ENCODE measurements at places on chromosomes 6 and 20.

GRCh38 chr6:80364149-80364548, 257.7 kb downstream of the BCKDHB start:
- no peak for DNase-seq

GRCh38 chr6:45743028-45743615, 272.5 kb downstream of the CLIC5 start:
- DNase-seq = no peak

GRCh38 chr6:132902901-132903300, 88.5 kb downstream of the RPS12 start:
- DNase-seq = no peak

DNA sequence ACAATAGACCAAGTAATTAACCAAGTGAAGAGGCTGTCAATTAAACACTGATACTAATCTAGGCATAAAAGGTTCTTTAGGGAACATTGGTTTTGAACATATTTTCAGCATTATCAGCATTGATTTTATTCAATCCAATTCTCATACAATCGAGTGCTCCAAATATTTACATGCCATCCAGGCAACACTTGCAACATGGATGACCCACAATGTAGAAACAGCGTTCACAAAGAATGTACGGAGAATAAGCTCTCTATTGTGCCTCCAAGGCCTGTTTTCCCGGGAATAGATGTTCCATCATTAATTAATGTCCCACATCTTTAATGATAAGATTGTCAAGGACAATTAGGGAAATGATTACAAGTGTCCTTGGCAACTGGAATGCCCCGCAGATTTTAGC, 117.4 kb downstream of the RFX6 start:
- no peak for DNase-seq

DNA sequence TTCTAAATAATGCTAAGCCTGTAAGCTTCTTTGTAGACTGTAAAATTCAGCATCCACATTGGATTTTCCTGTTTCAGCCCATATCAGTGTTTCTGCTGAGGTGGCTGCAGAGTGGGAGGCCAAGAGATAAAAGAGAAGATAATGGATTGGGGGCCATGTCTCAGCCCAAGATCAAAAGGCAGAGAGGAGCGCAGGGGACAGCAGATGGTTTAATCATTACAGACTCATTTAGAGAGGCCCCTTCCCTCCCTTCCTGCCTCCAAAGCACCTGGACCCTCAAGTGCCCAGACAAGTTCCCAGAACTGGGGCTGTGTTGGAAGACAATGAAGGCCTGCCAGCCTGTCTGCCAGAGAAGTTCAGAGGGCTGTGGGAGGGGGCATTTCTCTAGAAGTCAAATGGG, 20.4 kb upstream of the CTNNBL1 start:
- DNase-seq = no peak

DNA sequence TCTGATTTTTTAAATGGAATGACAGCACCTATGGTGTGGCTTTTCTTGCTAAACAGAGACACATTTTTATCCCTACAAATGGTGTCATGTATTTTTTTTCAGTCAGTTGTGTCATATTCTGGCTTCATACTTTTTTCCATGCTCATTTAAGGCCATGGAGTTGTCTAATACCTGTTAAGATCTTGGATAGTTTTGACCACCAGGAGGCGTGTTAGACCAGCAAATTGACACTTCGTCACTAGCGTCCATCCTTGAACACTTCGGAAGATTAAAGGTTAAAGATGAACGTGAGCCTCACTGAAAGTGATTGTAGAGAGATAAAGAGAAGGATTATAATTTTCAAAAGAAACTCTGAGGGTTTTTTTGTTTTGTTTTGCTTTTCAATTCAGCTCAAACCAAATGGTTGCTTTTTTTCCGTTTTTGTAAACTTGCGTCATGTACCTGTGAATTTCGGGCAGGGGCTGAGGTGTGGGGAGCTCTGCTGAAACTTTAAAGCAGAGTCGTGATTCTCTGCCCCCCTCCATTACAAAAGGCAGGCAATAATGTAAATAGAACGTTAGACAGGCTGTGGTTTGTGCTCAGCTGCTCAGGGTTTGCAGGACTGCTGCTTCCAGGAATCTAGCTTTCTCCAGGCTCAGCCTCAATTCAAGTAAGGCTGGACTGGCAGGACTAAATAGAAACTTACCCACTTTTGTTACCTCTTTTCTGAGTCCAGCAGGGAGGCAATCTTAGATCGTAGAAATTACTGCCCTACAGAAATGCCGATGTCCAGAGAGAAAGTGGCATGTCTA, 245.1 kb downstream of the FOXA2 start:
- DNase-seq = peak; percentile 70

- no peak for DNase-seq
Measured at GRCh38 chr20:18624948-18625347, 37.1 kb downstream of the DTD1 start.

- no peak for DNase-seq
Measured at GRCh38 chr20:57965441-57965840, 255.6 kb upstream of the PMEPA1 start.

GRCh38 chr6:157162766-157163433, 160.4 kb downstream of the TMEM242 start:
- DNase-seq = no peak

DNA sequence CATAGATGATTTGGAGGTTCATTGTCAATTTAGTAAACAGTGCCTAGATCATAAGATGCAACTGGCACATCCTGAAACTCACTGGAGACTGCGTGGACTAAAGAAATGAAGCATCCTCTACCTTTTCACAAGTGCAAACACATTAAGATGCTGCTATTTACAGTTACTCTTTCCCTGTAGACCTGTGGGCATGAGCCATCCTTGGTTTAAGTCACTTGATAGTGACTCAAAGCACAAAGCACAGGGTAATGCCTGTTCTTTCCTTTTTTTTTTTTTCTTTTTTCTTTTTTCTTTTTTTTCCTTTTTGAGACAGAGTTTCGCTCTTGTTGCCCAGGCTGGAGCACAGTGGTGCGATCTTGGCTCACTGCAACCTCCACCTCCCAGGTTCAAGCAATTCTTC, 10.0 kb upstream of the HLA-DQA1 start:
- DNase-seq = no peak

GRCh38 chr6:76418560-76419223, 346.2 kb upstream of the IMPG1 start:
- no peak for DNase-seq

GRCh38 chr6:24915641-24916040, 20.1 kb downstream of the RIPOR2 start:
- DNase-seq = no peak

- no peak for DNase-seq
Measured at GRCh38 chr6:36312854-36313648, 23.6 kb downstream of the BNIP5 start.

DNA sequence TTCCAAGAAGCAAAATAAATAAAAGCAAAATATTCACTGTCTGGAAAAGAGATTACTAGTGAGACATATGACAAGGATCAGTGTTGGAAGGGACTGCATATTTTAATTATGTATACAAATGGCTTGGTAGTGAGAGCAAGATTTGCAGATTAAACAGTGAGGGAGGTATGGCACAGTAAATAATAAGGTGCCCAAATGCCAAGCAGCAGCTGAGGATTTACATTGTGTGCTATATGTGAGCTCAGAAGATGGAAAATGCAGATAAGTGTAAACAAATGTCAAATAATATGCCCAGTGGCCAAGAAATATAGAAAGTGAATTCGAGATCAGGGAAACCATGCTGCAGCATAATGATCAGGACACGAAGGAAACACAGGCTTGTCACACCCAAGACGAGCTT, 173.8 kb upstream of the NRSN1 start:
- no peak for DNase-seq

DNA sequence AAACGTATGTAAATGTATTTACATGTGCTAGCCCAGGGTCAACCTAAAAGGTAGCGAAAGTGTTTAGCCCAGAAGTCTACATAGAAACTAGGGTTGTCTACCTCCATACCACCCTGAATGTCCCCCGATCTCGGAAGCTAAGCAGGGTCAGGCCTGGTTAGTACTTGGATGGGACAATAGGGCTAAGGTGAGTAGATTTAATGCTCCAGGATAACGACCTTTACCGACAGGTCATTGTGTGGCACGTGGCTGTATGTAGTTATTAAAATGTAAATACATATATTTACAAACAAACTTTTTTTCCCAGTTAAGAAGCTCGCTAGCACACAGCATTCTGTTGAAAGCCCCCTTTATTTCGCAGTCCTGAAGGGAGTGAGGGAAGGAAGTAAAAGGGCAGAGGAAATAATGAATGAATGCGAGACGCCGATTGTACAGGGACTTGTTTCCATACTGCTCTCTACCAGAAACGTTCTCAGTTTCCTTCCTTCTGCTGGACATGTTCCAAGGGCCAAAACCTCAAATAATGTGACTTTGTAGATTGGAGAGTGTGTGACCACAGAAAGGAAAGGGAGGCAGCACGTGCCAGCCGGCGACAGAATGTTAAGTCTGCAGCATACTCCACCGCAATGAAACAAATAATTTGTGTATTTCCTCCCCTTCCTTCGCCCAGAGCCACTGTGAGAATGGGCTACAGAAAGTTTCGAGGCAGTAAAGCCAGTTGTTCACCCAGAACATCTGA, 612 bp downstream of the ADAT2 start:
- peak; percentile 54 for DNase-seq

- DNase-seq = no peak
Measured at GRCh38 chr6:49454787-49455709, 8.0 kb downstream of the MMUT start.

GRCh38 chr6:36724514-36725390, 27.1 kb downstream of the RAB44 start:
- peak; percentile 58 for DNase-seq

- DNase-seq = no peak
Measured at GRCh38 chr20:15642109-15642508, 931.1 kb downstream of the KIF16B start.

GRCh38 chr6:15996030-15996429, 132.9 kb upstream of the MYLIP start:
- DNase-seq = peak; percentile 28

- no peak for DNase-seq
Measured at GRCh38 chr6:49662892-49663261, 26.2 kb upstream of the RHAG start.

GRCh38 chr6:65816991-65817390, 110.0 kb upstream of the EYS start:
- DNase-seq = no peak

DNA sequence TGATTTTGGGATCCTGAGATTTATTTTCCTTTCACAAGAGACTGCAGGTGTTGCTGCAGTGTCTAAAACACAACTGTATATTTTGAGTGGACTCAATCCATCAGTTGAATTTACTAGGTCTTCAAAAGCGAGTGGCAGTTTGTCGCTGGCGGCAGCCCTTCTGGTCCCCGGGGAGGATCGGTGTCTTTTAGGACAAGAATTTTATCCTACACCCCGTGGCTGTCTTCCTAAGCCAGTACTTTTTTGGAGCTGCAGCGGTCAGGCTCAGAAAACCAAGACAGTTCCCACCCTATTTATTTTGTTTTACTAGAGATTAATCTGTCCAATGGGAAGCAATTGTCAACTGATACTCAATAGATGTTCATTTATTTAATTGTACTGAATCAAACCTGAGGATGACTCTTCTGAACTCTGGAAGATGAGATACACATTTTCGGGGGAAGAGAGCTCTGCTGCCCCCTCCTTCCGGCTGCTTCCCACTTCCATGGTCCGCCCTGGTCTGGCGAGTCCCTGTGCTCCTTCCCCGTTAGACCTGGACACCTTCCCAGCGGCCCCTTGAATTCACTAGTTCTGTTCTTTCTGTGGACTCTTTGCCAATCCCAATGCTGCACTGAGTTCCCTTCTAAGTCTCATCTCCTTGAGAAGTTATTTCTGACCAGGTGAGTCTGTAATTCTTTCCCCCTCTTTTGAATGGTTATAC, 90.6 kb downstream of the ERMARD start:
- no peak for DNase-seq

- DNase-seq = peak; percentile 40
Measured at GRCh38 chr20:1185790-1186334, 1.1 kb upstream of the TMEM74B start.

GRCh38 chr20:51636123-51636522, 93.6 kb upstream of the NFATC2 start:
- peak; percentile 95 for DNase-seq

GRCh38 chr6:26043384-26044139, 43.7 kb upstream of the HFE start:
- peak; percentile 98 for DNase-seq

GRCh38 chr6:27893836-27894807, 18.1 kb downstream of the OR2B2 start:
- peak; percentile 97 for DNase-seq

- peak; percentile 81 for DNase-seq
Measured at GRCh38 chr6:2522521-2522920, 228.2 kb downstream of the MYLK4 start.

DNA sequence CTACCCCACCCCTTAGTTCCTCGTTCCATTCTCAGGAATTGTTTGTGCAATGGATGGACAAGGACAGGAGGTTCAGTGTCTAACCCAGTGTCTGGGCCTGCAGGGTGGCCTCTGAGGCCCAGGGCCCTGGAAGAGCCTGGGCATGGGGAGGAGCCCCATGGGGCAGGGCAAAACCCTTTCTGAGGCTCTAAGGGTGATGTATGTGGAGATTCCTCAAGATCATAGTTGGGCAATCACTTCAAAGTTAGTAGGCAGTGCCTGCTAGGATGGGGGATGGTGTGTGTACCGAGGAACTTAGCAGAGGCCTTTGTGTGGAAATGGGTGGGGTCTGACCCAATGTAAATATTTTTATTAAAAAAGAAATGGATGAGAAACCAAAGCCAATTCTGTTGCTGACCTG, 6.7 kb upstream of the C2 start:
- DNase-seq = no peak

GRCh38 chr6:130964808-130965604, 98.0 kb downstream of the EPB41L2 start:
- DNase-seq = no peak

GRCh38 chr6:135488023-135488422, 9.5 kb downstream of the AHI1 start:
- DNase-seq = peak; percentile 37

GRCh38 chr6:150380256-150380655, 11.4 kb downstream of the IYD start:
- DNase-seq = no peak

DNA sequence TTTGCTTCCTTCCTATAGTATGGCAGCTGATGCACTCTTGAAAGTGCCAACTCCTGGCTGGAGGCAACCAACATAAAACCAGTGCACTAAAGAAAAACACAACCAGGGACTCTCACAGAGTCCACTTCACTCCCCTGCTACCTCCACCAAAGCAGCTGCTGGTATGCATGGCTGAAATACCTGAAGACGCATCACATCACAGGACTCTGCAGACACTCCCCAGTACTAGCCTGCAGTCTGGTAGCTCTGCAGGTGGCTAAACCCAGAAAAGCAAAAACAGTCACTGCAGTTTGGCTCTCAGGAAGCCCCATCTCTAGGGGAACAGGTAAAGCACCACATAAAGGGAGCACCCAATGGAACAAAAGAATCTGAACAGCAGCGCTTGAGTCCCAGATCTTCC, 473.0 kb upstream of the SPTLC3 start:
- DNase-seq = no peak

DNA sequence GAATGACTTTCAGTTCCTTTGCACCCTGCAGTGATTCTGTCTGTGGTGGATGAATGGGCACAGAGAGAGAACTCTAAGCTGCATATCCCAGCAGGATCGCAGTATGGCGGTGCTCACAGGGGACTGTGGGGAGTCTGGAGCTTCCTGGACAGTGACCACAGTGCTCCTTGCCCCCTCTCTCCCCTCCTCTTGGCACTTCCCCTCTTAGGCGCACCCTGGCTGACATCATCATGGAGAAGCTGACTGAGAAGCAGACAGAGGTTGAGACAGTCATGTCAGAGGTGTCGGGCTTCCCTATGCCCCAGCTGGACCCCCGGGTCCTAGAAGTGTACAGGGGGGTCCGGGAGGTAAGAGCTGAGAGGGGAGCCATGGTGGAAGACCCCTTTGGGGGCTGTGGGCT, 8.6 kb downstream of the BYSL start:
- DNase-seq = no peak

GRCh38 chr20:53867741-53868351, 202.5 kb downstream of the BCAS1 start:
- DNase-seq = no peak

Data from RPMI7951 (cell line).